ENCODE measurements at places on chromosomes 5 and 9.

- no peak for DNase-seq
Observed at GRCh38 chr9:121360601-121361374, 9.3 kb downstream of the STOM start.

DNA sequence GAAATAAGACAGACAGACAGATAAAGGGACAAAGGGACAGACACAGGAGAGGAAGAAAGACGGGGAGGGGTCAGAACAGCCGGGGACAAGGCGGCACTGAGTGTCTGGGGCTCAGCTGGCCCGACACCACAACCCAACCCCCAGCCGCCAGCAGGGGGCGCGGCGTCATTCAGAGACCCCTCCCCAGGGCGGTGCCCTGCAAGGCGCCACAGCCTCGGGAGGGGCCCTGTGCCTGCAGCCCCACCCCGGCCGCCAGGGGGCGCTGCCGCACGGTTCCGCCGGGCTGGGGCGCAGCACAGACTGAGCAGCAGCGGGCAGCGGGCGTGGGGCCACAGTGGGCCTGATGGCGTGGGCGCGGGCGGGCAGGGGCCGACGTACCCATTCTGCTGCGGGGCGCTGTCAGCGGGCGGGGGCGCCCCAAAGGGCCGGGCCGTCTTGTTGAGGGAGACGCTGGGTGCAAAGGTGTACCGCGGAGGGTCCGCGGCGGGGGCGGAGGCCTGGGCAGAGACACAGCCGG lies 5.9 kb downstream of the PDLIM7 start:
- peak; percentile 55 for DNase-seq

- DNase-seq, result peak; percentile 73
Observed at GRCh38 chr9:97803167-97804058, 49.6 kb upstream of the FOXE1 start.

DNA sequence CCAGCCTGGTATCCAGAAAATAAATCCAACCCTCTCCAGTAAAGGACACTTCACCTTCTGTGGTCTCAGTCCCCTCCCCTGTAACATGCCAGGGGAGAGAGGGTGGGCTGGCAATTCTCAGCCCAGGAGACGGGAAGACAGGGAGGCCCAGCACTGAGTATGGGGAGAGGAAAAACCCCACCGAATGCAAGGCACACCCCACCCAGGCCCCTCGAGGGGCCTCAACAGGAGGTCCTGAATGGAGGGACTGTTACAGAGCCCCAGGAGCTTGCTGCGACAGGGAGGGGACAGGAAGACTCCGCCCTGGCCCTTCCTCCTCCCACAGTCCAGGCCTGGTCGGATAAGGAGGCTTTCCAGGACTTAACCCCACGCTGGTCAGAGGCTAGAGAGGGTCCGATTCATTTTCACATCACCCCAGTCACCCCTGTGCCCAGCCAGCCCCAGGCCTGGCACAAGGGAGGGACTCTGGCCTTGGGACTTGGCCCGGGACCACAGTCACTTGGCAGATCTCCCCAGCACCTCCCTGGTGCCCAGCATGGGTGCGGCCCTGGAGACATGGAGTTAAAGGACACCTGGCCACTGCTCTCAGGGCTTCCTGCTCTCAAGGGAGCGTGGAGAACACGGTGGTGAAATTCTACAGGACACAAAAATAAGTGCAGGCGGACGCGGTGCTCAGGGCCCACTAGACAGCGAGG lies 44.9 kb upstream of the STXBP1 start:
- DNase-seq, result no peak

DNA sequence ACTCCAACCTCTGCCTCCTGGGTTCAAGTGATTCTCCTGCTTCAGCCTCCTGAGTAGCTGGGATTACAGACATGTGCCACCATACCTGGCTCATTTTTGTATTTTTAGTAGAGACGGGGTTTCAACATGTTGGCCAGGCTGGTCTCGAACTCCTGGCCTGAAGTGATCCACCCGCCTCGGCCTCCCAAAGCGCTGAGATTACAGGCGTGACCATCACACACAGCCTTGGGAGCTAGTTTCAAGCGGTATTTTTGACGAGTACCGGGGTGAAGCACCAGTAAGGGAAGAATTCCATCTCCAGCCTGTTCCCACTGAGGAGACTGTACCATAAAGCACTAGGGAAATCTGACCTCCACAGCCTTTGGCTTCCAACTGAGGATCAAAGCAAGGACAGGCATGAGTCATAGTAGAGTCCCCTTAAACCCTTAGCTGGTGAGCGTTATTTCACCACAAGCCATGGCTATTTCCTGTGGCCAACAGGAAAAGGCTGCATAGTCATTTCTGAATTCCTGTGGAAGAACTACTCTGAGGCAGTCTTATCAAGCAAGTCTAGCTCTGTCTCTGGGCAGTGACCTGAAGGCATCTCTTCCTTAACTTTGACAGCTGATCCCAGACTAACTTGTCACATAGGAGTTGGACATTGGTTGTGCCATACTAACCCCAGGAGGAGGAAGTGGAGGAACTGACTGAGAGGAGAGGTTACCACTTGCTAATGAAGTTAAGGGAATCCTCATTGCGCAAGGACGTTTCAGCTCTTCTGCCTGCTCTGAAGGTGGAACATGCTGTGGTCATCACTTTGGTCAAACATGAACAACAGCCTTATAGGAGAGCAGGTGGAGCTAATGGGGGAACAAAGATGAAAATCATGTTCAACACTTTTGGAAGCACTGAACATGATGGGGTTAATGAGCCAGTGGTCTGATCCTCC lies 85.8 kb upstream of the DMRT1 start:
- peak; percentile 90 for DNase-seq

GRCh38 chr9:73682789-73683188 lies 531.1 kb downstream of the ANXA1 start:
- DNase-seq, result no peak

DNA sequence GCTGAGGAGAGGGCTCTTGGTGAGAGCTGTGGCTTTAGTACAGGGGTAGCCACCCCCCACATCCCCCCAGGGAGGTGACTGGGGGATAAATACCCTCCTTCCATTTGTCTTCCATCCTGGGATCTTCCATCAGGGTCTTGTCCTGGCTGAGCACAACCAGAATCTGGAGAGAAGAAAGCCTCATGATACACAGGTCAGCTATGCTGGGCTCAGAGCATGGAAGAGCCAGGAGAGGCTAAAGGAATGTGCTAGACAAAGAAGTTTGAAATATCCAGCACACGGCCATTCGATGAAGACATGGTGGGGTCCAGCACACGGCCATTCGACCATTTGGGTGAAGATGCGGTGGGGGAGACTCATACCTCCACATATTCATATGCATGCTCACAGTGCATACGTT lies 30.0 kb downstream of the ROPN1L start:
- no peak for DNase-seq

- no peak for DNase-seq
Observed at GRCh38 chr9:112433499-112434392, 52.9 kb upstream of the KIAA1958 start.

DNA sequence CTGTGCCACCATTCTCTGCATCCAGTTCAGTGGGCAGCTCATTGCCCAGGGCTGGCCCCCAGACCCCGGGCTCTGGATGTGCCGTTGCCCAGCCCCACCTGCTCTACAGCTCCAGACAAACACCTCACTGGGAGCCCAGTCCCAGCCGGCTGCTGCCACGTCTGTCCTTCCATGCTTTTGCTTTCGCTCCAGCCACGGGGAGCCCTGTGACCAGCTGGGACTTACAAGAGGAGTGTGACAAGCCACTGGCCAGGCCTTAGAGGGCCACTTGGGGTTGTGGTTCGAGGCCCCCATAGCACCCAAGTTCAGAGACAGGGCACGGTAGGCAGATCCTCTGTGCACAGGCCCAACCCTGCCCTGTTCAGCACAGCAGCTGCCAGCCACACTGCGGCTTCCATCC lies 142.0 kb downstream of the ADAMTS2 start:
- no peak for DNase-seq

- no peak for DNase-seq
Observed at GRCh38 chr9:12185856-12186255, 507.3 kb upstream of the TYRP1 start.

DNA sequence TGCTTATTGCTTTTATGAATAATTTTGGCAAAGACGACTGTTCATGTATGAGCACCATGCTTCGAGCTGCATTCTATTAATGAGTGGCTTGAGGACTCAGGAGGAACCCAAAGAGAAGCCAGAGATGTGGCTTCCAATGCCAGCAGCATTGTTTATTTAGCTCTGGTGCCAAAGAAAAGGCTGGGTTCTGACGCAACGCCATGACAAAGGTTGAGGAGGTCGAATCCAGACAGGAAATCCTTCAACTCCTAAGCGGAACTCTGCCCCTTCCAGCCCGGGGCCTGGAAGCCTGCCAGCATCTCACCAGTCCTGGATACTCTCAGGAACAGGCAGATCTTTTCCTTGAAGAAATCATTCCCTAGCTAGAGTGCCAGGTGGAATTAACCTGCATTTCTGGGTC lies 104.4 kb downstream of the ARHGAP26 start:
- no peak for DNase-seq

- no peak for DNase-seq
Observed at GRCh38 chr5:60229691-60230185, 336.2 kb upstream of the PDE4D start.

- DNase-seq, result no peak
Observed at GRCh38 chr5:55816342-55816741, 34.8 kb upstream of the IL31RA start.

- DNase-seq, result no peak
Observed at GRCh38 chr5:147309621-147310020, 74.8 kb downstream of the STK32A start.

GRCh38 chr9:89893886-89894285 lies 289.1 kb downstream of the GADD45G start:
- DNase-seq, result no peak

DNA sequence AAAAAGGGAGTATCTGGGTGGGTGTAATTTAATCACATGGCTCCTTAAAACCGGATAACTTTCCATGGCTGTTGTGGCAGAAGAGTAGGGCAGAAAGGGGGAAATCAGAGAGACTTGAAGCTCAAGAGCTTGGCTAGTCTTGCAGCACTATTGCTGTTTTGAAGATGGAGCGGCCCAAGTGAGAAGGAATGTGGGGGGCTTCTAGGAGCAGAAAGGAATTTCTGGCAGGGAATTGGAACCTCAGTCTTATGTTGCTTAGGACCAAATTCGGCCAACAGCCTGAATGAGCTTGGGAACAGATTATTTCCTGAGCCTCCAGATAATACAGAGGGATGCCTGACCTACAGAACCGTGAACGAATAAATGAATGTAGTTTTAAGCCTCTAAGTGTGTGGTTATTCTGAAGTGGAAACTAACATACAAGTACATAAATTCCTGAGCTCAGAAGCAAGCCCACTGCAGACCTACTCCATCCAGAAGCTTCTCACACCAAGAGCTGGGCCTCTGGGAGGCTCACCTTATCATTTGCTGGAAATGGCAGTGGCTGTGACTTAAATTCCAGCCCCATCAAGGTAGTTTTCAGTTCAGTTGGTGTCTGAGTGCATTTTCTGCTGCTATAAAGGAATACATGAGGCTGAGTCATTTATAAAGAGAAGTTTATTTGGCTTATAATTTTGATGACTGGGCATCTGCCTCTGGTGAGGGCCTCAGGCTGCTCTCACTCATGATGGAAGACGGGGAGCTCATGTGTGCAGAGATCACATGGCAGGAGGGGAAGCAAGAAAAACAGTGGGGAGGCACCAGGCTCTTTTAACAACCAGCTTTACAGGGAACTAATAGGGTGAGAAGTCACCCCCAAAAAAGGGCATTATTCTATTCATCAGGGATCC lies 15.3 kb upstream of the TMEM174 start:
- DNase-seq, result no peak

- DNase-seq, result no peak
Observed at GRCh38 chr5:172696171-172696849, 55.2 kb downstream of the NEURL1B start.

DNA sequence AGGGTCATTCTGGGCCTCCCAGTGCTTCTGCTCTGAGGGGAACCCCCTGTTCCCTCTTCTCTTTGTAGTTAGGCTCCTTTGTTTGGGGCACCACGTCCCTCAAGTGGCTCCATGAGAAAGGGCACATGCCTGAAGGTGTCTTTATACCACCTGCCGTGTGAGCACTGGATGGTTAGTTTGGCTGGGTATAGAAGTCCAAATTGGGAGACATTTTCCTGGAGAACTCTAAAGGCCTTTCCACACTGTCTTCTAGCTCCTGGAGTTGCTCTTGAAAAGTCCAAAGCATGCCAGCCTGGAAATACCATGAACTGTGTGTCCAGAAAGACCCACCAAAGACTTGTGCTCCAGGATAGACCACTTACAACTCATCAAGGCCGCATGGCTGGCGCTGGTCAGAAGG lies 11.1 kb upstream of the CCDC187 start:
- no peak for DNase-seq

GRCh38 chr5:34657274-34657921 lies 1.3 kb downstream of the RAI14 start:
- no peak for DNase-seq

DNA sequence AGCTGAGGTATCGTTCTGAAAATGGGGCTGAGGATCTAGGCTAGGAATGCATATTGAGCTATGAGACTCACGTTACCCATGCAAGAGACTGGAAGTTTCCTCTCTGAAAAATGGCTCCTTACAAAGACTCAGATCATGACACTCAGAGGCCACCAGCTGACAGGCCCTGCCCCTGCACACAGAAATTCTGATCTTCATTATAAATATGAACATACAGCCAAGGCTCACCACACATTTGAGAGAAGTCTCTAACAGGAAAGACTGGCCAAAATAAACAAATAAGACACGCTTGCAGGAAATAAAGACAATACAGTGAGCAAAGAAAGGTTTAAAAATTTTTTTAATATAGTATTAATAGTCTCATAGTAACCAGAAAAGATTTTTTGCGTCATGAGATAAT lies 365.9 kb downstream of the NFIB start:
- no peak for DNase-seq

DNA sequence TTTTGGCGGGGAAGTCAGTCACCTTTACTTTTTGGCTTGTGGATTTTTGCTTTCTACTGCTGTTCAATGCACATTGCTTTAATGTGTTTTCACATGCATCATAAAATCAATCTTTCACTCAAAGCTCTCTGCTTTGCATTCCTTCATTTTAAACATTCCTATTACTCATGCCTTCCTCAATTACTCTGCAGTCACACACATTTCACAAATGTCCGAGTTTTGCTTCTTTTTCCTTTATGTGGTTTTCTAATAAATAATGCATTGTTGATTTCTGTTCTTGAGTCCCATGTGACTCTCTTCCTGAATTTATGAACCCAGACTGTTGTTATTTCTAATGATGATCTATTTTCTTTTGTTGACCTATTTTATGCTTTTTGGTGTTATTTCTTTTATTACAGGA lies 82.3 kb upstream of the EPB41L4B start:
- DNase-seq, result no peak

GRCh38 chr9:105290418-105290817 lies 46.0 kb downstream of the SLC44A1 start:
- DNase-seq, result no peak

Measured in activated CD4-positive, alpha-beta T cell treated with anti-CD3 and anti-CD28 coated beads, Interleukin-10, Interleukin-2, amounts not matched to agents 100 ng/mL and 50 ng/mL, durations not matched to agents 16 hours and 8 hours (primary cell).